Germinal center (tissue), 1 donor: ENCODE measurements at places on chromosomes 13 and 19.

DNA sequence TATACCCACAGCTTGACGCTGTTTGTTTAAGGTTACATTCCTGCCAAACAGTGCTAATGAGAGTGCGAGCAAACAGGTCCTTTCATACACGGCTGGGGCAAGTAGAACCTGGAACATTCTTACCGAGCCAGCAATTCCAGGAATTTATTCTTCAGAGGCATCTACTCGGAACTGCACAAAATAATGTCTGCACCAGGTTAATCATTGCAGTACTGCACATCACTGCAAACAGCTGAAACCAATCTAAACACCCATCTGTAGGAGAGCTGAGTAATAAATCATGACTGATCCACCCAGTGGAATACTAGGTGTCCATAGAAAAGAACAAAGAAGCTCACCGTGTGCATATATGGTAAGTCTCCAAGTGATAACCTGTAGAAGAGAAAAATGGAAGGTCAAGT lies 1.2 kb upstream of the ZNF579 start:
- no peak for DNase-seq

DNA sequence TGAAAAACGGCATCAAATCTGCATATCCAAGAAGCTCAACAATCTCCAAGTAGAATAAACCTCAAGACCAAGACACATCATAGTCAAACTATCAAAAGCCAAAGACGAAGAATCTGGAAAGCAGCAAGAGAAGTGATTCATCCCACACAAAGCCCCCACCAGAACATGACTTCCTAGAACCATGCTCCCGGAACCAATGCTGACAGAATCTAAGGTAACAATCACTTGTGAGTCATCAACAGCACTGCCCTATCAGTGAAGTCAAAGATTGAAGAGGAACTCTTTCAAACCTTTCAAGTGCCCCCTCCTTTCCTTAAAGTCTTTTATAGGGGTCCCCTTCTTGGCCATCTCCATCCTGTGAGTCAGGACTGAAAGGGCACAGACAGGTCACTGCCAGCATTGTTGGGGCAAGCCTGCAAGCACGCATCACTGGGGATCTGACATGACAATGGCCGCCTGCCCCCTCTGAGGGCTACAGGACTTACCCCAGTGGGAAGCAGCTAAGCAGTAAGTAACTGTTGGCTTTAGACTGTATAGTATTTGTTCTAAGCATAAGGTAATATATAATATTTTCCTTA lies at the start of gene CCDC70:
Gene CCDC70 (plus strand): TSS at position 247 of the 578 bp plus-strand sequence. CDS start 3,443 bp downstream, outside the sequence.
- no peak for DNase-seq

DNA sequence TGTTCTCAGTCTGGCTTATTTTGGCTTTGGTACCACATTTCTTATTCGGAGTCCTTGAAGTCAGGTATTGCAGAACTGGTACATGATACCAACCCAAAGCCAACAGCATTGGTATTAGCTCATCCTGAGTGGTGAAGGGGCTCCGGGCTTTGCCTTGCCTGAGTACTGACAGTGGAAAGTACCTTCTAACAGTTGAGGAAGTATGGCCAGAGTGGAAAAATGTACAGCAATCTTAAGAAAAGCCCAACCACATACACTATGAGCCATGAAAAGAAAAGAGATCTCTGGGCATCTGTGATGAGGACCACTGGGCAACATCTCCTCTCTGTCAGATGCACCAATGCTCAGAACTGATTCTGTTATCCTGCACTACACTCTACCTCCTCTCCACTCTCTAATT lies 8.3 kb downstream of the LCP1 start:
- DNase-seq = no peak

DNA sequence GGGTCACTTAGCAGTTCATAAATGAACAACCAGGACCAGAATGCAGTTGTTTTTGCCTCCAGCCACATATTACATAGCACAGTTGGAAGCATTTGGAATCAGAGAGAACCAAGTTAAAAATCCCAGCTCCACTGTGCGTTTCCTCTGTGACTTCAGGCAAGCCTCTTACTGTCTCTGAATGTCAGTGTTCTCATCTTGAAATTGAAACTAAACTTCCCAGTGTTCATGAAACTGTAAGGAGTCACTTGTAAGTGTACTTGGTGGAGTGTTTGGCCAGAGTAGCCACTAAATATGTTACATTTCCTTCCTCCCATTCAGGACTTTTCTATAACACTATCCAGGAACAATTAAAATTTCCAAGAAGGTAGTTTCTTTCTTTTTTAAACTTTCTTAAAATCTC lies 276.8 kb downstream of the KCNRG start:
- DNase-seq = no peak

- DNase-seq = no peak
Measured at GRCh38 chr13:112734696-112735547, 45.1 kb downstream of the ATP11A start.

DNA sequence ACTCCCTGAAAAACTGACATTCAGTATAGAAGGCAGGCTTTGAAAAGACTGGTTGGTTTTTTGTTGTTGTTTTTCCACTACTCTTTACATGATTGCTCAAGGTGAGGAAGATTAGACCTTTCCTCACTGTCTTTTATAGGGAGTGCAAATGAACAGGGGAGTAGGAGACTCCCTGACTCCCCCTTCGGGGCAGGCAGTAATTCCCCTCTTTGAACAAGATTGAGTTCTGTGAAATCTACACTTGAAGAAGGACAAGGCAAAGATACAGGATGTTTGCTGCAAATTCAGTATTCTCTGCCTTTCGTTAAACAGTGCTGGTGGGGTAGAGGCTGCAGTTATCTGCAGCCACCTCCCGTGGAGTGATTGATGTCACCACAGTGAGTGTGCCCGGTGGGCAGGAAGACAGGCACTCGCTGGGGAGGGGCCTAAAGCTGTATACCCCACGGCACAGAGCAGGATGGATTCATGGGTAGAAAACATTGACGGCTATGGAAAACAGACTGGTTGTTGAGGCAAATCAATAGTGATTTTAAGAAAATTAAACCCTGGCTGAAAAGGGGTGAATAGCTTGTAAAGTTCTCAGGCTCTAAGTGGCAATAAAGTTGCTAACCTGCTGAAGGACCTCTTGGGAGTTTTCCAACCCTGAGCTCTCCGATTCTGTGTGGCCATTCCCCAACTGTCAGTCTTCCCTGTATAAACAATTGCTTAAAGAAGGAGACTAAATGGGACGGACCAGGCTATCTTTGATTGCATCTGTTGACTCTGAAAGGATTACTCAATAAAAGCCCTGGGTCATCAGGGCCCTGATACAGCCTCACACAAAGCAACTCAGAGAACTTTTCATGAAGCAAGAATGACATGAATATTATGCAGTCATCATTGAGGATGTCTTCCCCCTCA lies 308.3 kb downstream of the TBC1D4 start:
- DNase-seq = no peak

DNA sequence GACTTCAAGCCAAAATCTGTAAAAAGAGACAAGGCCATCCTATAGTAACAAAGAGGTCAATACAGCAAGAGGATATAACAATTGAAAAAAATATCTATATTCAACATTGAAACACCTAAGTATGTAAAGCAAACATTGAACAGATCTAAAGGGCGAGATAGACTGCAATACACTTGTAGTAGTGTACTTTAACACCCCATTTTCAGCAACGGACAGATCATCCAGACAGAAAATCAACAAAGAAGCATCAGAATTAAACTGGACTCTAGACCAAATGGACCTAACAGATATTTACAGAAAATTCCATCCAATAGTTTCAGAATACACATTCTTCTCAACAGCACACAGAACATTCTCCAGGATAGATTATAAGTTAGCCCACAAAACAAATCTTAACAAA lies 28.7 kb upstream of the SIAH3 start:
- no peak for DNase-seq

GRCh38 chr13:82797876-82798275 lies 1084.4 kb downstream of the SLITRK1 start:
- DNase-seq = no peak

- DNase-seq = no peak
Measured at GRCh38 chr13:28199089-28199488, 60.7 kb downstream of the PAN3 start.

- DNase-seq = no peak
Measured at GRCh38 chr13:109979228-109979627, 192.8 kb upstream of the IRS2 start.

DNA sequence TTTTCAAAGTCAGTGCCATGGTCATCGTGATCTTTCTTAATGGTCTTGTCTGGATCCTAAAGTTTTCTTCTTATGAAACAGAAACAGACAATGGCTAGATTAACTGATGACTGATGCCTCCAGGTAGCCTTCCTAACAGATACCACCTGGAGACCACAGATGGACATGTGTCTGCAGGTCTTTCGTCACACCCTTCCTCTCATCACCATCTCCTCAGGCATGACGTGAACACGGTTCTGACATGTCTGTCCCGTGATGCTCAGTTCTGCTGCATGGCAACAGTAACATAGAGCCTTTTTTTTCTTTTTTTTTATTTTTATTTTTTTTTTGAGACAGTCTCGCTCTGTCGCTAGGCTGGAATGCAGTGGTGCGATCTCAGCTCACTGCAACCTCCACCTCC lies 13.1 kb upstream of the LAMP1 start:
- DNase-seq = no peak

DNA sequence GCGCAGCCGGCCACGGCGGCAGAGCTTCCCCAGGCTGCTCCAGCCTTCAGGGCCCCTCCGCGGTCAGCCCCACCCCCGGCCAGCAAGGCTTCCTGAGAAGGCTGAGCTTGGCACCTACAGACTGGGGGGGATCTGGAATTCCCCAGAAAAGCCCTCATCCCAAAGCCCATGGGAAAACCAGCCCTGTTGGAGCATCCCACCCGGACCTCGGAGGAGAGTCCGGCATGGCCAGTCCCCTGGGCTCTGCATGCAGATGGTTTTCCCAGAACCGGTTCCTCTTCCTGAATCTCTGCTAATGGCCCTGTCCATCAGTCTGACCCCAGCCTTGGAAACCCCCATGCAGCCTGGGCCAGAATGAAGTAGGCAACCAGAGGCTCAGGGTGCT lies 10.3 kb downstream of the RASA3 start:
- no peak for DNase-seq

GRCh38 chr13:44573071-44573470 lies 3.1 kb downstream of the TSC22D1 start:
- no peak for DNase-seq

DNA sequence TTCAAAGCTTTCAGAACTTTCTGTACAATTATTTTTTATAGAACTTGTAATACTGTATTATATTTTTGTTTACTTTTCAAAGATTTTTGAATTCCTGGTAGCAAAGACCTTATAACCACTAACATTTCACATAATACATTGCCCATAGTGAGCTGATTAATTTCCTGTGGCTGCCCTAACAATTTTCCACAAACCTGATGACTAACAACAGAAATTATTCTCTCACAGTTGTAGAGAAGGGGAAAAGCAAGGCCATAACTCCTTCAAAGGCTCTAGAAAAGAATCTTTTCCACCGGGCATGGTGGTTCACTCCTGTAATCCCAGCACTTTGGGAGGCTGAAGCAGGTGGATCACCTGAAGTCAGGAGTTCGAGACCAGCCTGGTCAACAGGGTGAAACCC lies 19.1 kb downstream of the KLF12 start:
- no peak for DNase-seq

GRCh38 chr19:9323557-9323918 lies 441 bp upstream of the ZNF559 start:
- DNase-seq = no peak

DNA sequence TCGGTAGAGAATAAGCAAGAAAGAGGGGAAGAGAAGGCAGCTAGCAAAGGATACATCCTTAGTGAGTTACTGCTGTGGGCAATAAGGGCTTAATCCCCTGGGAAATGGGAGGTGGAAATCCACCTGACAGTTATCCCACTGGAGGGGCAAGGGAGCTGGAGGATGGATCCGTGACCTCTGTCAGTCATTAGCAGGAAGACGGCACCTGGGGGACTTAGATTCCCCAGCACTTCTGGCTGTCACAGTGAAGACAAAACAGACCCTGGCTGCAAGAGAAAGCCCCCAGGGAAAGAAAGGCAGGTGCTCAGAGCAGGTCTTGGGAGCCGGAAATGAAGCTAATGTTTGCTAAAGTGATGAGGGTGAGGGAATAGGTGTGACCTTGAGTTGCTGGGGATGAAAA lies 70.4 kb upstream of the MRI1 start:
- DNase-seq = no peak

DNA sequence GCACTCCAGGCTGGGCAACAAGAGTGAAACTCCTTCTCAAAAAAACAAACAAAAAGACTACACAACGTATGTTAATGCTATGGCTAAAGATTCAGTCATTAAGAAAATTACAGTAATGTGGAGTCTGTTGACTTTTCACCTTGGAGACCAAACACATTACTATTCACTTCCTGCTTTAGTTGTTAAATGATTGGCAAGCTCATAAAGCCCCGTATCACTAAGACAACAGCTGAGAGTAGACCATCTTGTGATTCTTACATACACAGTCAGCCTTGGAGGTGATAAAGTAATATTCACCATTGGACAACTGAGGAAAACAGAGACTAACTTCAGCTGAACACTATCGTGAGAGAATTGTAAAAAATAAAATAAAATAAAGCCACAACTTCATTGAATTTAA lies 86.5 kb downstream of the KCTD12 start:
- no peak for DNase-seq

GRCh38 chr13:72653506-72653905 lies 73.9 kb downstream of the MZT1 start:
- no peak for DNase-seq

DNA sequence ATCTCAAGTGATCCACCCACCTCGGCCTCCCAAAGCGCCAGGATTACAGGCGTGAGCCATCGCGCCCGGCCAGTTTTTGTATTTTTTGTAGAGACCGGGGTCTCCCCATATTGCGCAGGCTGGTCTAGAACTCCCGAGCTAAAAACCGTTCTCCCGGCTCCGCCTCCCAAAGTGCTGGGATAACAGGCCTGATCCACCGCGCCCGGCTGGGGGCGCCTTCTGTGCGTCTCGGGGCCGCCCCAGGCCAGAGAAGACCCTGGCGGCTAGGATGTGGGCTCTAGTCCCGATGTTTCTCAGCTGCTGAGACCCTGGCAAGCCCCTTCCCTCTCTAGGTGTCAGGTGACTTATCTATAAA lies 3.6 kb downstream of the ARHGAP45 start:
- DNase-seq = no peak

- no peak for DNase-seq
Measured at GRCh38 chr19:18708452-18709231, 25.2 kb downstream of the CRTC1 start.

DNA sequence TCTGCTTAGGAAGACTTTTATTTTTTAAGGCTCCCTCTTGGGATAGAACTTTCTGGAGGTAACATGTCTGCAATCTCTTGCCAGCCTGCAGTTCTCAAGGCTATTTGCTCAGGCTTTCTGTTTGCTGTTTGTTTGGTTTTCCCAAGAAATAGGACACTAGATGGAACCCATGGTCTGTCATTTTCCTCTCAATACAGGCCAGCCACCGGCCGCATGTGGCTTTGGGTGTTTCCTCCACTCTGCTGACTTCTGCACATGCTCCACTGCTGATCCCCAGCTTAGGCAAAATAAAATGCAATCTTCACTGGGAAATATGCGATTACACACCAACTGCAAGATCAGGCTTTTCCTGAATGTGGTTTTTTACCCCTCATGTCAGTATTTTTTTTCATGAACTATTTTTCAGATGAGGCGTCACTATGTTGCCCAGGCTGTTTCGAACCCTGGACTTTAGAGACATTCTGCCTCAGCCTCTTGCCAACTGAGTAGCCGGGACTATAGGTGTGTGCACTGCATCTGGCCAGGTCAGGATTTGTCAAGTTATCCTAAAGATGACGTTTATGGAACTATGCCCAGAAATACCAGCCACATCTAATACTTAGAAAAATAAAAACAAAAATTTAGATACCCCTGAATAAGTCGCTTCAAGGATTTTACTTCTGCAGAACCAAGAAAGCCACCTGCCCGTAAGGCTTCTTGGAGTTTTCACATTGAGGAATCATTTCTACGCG lies 94.3 kb upstream of the PABPC3 start:
- no peak for DNase-seq

GRCh38 chr13:70051531-70051930 lies 56.1 kb upstream of the ATXN8OS start:
- DNase-seq = no peak
